ENCODE measurements at places on chromosomes 3 and 15.

- DNase-seq = no peak
Measured at GRCh38 chr3:169260296-169260695, 403.2 kb downstream of the MECOM start.

DNA sequence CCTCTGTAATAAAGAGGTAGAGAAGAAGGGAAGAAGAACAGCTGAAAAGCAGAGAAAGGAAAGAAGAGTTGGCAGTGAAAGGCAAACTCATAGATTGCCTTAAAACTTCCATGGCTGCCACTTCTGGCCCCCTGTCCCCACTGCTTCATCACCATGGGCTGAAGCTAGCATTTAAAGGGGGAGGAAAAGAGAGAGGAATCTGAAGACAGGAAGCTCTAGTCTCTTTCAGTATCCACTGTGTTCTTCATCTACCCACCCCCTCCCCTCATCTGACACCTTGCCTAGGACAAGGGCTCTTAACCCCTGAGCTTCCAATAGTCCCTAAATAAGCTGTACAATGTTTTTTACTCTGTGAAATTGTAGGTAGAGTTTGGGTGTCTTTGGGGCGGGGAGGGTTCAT lies 60.6 kb downstream of the ALCAM start:
- no peak for DNase-seq

GRCh38 chr15:54289590-54290136 lies 311.4 kb downstream of the UNC13C start:
- DNase-seq = no peak

- DNase-seq = no peak
Measured at GRCh38 chr15:45326280-45326679, 52.1 kb downstream of the GATM start.

- no peak for DNase-seq
Measured at GRCh38 chr3:41362638-41363559, 163.6 kb downstream of the CTNNB1 start.

GRCh38 chr3:36866368-36866767 lies 78.5 kb downstream of the TRANK1 start:
- no peak for DNase-seq

- DNase-seq = peak; percentile 58
Measured at GRCh38 chr3:195859061-195859845, 47.5 kb upstream of the MUC4 start.

- DNase-seq = no peak
Measured at GRCh38 chr15:37100966-37101215, 542 bp upstream of the MEIS2 start.

DNA sequence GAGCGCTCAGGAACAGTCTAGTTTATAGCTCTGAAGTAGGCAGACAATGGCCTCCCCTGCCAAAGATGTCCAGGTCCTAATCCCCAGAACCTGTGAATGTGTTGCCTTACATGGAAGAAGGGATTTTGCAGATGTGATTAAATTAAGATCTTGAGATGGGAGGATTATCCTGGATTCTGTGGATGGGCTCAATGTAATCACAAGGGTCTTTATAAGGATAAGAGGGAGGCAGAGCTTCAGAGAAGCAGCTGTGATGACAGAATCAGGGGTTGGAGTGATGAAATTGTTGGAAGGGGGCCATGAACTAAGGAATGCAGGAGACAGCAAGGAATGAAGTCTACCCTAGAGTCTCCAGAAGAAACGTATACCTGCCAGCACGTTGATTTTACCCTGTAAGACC lies 14.0 kb upstream of the GK5 start:
- DNase-seq = no peak

- no peak for DNase-seq
Measured at GRCh38 chr3:151011427-151011826, 38.9 kb upstream of the CLRN1 start.

GRCh38 chr15:74727727-74728126 lies 2.4 kb upstream of the CYP1A1 start:
- DNase-seq = no peak

- no peak for DNase-seq
Measured at GRCh38 chr15:74327756-74328155, 39.7 kb downstream of the CYP11A1 start.

GRCh38 chr15:91919014-91919534 lies 65.6 kb downstream of the SLCO3A1 start:
- DNase-seq = no peak

All from GM18507 (cell line).